Kidney epithelial cell (primary cell): ENCODE measurements at places on chromosomes 13 and 19.

DNA sequence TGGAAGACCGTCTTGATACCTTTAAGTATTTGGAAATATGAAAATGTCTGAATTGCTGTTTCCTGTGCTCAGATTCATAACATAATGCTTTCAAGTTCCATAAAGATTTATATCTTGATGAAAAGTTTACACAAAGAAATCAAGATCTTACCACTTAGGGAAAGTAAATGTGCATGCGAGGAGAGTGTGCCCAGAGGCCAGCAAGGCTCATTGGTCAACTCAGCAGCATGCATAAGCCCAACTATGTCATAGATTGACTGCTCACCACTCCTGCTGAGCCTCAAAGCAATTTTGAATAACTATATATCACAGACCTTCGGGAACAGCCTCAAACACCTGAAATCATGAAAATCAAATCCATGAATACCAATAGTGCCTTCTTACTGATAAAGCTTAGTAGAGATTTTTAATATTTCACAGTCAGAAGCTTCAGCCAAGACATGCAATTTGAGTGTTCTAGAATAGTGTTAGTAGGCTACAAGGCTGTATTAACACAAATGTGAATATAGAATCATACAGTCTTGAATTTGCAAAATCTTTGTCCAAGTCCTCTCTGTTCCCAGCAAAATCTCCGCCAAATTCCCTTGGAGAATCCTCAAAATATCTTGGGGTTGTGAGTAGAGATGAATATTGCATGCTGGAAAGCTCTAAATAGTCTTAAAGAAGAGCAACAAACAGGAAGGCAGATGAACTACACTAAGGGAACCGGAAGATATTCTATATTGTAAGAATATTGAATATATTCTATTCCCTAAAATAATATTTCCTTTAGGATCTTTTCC, 124.1 kb downstream of the DCLK1 start:
- no peak for DNase-seq

GRCh38 chr13:39326469-39327171, 276.4 kb downstream of the LHFPL6 start:
- DNase-seq, result no peak

- no peak for DNase-seq
Measured at GRCh38 chr19:27753622-27754021, 1459.3 kb downstream of the UQCRFS1 start.

- no peak for DNase-seq
Measured at GRCh38 chr13:111153977-111154332, 38.8 kb downstream of the ARHGEF7 start.

DNA sequence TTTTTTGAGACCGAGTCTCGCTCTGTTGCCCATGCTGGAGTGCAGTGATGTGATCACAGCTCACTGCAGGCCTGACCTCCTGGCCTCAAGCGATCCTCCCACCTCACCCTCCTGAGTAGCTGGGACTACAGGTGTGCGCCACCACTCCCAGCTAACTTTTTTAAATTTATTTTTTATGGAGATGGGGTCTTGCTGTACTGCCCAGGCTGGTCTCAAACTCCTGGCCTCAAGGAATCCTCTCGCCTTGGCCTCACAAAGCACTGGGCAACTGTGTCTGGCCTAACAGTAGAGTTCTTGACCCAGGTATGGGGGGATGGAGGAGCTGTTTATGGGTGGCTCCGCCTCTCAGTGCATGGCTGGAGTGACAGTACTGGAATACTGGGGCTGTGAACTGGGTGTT, 59.6 kb downstream of the SMARCA4 start:
- DNase-seq, result no peak
